Activated CD8-positive, alpha-beta memory T cell treated with anti-CD3 and anti-CD28 coated beads for 48 hours (primary cell): ENCODE measurements at places on chromosomes 3 and 15.

DNA sequence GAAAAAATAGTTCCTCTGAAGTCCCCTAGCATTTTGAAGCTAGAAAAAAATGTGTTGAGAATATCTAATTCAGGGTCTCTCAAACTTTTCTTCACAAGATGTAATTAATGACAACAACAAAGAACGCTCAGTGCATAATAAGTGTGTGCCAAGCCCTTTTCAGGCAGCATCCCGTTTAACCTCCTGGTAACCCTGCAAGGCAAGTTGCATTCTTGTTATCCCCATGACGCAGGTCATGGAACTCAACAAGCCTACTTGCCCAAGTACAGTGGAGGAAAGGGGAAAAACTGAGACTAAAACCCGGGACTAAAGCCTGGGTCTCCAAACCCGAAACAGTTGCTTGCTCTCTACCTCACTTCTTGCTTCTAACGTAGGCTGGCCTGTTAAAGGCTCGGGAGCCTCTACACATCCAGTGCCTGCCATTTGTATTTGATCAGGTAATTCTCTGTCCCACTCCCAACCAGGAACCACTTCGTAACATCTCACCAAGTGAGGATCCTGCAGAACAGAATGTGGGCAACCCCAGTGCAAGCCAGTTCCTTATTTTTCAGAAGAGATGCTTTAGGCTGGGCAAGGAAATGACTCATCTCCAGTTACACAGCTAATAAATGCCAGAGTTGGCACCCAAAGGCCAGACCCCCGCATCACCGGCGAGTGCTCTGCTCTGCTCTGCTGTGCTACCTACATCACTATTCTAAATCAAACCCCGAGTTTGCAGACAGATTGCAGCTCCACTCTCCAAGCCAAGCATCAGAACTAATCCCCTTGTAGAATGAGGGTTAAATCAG is 28.3 kb downstream of the LMCD1 start:
- no peak for DNase-seq

GRCh38 chr3:195265363-195265976 is 5.5 kb downstream of the XXYLT1 start:
- no peak for DNase-seq

DNA sequence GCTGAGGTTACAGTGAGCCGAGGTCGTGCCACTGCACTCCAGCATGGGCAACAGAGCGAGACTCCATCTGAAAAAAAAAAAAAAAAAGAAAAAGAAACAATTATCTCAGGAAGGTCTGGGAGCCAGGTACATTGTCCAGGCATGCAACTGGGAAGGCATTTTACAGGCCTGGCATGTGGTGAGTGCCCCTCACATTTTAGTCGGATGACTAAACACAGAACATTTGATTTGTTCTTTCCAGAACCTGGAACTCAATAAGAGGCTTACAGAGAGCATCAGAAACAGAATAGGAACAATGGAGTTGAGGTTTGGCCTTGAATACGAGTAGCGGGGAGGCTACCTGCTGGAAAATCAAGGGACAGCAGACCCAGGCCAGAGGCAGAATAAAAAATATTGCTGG is 33.7 kb upstream of the IGF1R start:
- DNase-seq = no peak

DNA sequence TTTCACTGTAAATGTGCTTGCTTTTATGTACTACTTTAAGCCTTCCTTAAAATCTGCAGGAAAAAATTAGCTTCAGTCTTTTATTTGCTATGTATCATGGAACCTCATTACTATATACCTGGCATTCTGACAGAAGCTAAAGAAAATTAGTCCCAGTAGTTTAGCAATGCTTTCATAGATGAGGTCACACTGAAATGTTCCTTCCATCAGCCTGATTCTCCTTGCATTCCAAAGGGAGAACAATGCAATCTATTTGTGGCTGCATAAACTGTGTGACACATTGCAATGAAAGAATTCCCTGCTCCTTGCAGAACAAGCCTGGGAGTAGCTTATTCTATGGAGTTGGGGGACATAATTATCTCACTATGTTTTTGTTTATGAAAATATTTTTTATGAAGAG is 691.5 kb upstream of the ARPP21 start:
- DNase-seq = no peak

DNA sequence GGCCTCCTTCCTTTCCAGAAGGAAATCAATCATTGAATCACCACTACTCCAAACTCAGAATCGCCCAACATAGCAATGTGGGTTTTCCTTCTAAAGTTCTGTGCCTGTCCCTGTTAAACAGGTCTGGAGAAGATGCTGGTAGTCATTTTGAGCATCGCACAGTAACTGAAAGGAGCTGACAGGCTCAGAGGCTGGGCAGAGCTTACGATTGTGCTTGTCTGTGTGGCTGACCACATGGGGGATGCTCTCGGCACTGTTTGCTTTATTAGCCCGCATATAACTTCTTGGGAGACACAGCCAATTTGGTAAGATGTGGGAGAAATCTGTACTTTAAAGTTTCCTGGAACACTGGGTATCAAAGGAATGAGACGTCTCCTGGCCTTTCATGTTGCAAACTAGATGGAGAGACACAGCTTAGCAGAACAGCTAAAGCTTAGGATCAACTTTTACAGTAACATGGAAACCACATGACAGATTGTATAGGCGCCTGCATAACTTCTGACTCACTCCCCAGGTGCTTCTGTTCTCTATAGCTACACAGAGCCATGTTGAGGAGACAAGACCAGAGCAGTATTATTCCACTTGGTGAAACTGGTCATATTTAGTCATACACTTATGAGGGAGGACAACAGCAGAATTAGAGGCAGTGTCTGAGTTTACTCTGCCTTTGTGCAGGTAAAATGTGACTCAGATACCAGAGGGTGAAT is 374.1 kb downstream of the RORA start:
- DNase-seq = no peak

DNA sequence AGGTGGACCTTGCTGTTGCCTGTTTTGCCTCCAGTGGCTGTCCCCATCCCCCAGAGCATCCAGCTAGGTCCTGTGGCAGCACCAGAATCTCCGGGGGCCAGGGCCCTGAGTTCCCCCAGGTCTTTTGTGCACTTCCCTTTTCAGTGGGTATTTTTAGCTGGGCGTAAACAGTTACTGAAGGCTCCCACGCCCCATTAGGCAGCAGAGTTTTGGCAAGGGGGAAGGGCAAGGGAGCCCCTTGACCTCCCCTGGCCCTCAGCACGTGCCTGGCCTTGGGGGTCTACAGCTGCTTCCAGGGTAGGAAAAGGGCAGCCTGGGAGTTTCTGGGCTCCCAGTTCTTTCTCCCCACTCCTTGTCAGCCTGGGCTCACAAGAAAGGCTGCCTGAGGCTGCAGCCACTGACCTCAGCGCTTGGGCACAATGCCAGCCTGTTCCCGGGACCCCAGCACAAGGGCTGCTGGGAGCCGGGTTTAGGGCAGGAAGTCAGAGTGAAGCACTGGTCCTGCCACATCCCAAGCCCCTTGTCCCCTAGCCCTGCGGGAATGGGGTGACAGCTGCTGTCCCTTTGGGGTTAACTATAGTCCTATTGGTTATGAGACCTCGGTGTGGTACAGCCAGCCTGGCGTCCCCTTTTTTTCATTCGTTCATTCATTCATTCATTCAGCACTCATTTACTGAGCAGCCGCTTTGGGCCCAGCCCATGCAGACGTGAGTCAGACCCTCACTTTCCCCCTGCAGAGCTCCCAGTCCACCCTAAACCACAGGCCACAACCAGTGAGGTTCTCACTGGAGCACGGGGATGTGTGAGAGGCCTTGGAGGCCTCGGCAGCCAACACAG is 8.4 kb downstream of the CSK start:
- DNase-seq = no peak

GRCh38 chr15:60374628-60375081 is 23.1 kb downstream of the ANXA2 start:
- no peak for DNase-seq

- no peak for DNase-seq
Measured at GRCh38 chr3:21599890-21600289, 151.1 kb downstream of the ZNF385D start.

DNA sequence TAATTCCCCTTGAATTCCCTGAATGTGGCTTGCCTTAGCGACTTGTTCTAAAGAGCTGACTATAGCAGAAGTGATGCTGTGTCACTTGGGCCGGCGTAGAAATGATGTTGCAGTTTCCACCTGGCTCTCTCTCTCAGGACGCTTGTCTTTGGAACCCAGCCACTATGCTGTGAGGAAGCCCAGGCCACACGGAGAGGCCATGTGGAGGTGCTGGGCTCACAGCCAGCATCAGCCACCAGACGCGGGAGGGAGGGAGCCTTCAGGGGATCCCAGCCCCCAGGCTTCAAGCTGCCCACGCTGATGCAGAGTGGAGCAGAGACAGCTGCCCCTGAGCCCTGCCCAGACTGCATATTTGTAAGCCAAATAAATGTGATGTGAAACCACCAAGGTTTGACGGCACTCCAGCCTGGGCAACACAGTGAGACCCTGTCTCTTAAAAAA is 18.6 kb downstream of the RNU5B-1 start:
- no peak for DNase-seq

DNA sequence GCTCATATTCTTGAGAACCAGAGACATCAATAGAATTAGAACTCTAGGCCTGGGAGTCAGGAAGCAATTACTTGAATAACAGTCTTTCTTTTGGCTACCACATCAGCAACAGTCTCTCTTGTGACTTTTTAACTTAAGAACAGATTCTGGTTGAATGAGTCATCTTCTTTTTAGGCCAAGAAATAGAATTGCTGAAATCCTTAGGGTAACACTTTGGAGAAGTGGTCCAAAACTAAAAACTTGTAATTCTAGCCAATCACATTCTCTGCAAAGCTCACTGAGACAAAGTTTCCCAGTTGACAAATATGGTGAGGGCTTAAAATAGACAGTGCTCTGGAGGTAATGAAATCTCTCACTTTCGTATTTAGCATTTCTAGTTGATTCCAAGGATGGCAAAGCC is 238.0 kb downstream of the SHOX2 start:
- DNase-seq = no peak

- no peak for DNase-seq
Measured at GRCh38 chr15:69593981-69594966, 141.7 kb downstream of the RPLP1 start.

GRCh38 chr3:171731691-171732090 is 78.6 kb downstream of the PLD1 start:
- DNase-seq = no peak

DNA sequence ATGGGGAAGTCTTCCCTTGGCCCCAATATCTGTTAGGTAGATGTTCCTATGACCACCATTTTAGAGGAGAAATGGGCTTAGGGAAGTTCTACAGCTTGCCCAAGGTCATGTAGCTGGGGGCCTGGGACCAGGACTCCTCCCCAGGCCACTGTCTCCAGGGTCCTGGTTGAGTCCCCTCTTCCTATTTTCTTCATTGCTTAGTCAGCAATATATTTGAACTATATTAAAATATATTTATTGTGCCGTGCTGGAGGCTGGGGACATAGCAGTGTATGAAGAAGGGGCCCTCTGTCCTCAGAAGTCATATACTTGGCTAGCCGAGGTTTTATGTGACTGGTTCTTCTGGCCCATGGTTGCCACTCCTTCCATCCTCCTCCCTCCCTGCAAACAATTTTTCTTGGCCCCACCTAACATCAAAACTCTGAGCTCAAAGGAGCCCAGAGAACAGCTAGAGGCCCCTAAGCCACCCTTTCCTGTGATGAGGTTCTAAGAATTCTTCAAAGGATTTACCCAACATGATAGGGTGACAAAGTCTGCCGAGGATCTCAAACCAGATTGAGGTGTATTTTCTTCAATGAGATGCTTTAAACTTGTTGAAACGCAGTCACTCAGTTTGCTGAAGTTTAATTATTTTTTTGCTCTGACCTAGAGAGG is 121.2 kb upstream of the RASGRP1 start:
- DNase-seq = no peak

DNA sequence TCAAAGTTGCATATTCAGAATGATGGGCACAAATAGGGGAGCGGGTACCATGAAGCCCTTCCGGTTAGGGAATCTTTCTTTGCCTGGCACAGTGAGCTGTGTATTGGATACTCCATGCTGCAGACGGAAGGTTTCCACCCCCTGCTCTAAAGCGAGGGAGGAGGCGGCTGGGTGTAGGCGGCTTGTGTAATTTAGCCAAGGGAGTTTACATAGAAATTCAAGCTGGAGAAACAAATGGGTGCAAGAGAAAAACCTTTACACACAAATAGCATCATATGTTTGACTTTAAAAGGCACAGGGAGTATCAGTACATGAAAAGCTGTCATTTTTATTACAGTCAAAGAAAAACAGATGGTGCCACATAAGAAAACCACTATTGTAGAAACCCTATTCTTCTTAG is 59.3 kb upstream of the ADCY5 start:
- no peak for DNase-seq

DNA sequence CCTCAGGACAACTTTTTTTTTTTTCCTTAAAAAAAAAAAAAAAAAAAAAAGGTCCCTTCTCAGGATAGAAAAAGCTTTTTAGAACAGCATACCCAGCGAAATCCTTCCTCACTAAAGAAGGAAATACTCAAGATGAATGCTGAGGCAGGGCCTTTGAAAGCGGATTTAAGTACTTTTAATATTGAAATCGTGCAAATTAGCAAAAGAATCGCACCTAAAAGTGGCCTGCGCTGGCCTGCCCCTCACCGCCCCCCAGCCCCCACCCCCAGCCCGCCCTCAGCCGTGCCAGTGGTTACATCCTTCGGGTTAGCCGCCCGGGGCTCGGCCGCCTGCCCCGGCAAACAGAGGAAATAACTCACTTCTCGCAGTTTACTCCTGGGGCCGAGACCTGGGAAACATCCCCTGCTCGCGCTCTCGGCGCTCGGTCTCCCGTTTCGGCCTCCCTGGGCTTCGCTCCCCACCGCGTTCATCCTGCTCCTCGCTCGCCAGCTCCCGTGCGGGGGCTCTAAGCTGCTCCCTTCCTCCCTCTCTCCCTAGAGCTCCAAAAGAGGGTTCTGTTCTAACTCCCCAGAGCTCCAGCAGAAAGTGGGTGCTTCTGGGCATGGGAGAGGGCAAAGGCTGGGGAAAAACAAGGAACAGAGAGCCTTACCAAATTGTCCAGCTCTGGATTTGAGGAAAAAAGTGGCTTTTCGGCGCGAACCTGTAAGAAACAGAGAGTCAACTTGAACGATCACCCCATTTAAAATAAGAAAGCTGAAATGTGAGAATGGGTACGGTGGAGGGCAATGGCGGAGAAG is 5.2 kb downstream of the MEIS2 start:
- DNase-seq = no peak

GRCh38 chr15:68022061-68022460 is 32.1 kb upstream of the PIAS1 start:
- DNase-seq = no peak

DNA sequence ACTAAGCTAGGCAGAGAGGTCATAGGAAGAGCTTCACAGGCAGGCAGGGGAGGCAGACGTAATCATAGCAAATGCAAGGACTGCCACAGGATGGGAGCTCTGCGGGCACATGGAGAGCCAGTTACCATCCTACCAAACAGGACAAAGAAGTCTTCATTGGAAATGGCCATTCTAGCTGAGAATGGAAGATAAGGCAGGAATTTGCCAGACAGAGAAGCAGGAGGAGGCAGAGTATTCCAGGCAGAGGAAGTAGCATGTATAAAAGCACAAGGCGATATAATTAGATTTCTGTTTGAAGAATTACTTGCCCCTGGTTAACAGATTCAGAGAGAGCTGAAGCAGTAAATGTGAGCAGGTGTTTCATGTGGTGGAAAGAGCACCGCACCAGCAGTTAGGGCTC is 3.5 kb upstream of the SEMA5B start:
- no peak for DNase-seq

GRCh38 chr15:66865622-66866611 is 163.9 kb downstream of the SMAD6 start:
- no peak for DNase-seq

GRCh38 chr3:3082234-3082924 is 27.8 kb downstream of the IL5RA start:
- DNase-seq = no peak

- no peak for DNase-seq
Measured at GRCh38 chr15:63080634-63081250, 38.2 kb downstream of the TPM1 start.
